ENCODE measurements at places on chromosomes 12 and 14.

GRCh38 chr14:76205708-76206107, 54.0 kb downstream of the GPATCH2L start:
- DNase-seq = no peak

GRCh38 chr14:105120056-105120455, 48.5 kb downstream of the JAG2 start:
- DNase-seq = no peak

DNA sequence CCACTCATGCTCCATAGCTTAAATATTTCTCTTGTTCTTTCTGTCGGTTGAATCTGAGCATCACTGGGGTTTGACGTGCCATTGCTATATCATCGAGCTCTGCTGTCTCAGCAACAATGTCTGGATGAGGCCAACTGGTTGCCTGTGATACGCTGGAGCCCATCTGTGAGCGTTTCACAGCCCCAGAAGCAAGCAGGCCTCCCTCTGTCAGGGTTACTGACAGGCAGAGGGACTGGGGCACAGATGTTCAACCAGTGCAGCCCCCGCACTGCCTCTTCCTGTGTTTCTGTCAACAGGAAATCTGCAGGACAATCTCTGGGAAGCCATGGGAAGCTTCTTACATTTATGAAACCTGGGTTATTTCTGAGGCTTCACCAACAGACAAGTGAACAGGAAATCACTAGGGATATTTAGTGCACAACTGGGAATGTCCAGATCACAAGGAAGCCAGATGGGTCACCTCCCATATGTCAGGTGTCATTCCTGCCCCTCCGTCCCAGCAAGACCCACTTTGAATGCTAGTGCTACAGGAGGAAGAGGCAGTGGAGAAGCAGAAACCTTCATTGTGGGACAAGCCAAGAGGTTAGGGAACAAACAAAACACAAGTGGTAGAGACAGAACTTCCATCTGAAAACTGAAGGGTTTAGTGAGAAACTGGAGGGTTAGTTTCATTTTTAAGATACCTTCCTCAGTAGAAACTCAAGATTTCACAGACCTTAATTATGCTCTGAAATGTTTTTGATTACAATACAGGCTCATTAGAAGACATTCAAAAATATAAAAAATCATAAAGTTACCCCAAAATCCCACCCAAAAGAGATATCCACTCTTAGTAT, 24.1 kb downstream of the DMAC2L start:
- no peak for DNase-seq

DNA sequence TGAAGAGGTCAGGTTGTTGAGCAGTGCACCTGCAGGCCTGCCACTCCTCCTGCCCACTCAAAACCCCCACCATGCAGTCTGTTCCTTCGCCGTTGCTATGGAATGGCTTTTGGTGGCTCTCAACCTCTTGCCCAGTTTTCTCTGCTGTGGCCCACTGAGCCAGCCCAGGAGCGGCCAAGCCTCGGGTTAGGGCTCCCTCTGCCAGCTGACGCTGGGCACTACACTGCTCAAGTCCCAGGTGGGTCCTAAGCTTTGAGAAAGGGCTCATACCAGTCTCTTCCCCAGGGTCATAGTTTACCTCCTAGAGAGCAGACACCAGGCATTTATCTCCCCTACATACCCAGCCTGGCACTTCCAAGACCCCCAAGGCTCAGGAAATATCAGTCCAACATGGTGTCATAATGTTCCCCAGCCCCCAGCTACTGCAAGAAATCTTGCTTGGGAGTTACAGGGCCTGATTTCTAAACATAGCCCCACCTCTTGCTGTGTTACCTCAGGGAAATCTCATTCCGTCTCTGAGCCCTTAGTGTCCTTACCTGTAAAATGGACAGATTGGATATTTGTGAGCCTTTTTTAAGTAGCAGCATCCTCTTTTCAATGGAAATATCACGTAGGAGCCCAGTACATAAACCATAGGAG, 59.4 kb downstream of the TSPAN11 start:
- peak; percentile 57 for DNase-seq

DNA sequence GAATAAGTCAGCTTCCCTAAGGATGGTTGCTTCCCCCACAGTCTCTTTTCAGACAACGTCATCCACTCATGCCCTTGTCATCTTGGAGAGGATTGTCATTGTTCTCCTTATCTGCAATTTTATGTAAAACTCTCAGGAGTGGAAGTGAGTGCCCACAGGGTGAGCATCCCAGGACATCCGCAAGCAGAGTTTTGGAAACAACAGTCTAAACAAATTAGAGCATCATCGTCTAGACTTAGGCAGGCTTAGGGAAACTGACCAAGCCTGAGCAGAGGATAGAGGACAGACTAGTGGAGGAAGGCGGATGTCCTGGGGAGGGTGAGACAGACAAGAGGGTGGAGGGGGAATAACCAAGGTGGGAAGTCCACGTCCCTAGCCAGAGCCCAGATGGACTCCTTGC, 63.7 kb upstream of the BDKRB2 start:
- no peak for DNase-seq

GRCh38 chr14:33062476-33062875, 123.8 kb downstream of the NPAS3 start:
- DNase-seq = no peak

- no peak for DNase-seq
These were observed 13.6 kb upstream of the CDCA4 start for GRCh38 chr14:105034315-105035039.

- no peak for DNase-seq
These were observed 152.7 kb downstream of the KCNK10 start for GRCh38 chr14:88170333-88170732.

DNA sequence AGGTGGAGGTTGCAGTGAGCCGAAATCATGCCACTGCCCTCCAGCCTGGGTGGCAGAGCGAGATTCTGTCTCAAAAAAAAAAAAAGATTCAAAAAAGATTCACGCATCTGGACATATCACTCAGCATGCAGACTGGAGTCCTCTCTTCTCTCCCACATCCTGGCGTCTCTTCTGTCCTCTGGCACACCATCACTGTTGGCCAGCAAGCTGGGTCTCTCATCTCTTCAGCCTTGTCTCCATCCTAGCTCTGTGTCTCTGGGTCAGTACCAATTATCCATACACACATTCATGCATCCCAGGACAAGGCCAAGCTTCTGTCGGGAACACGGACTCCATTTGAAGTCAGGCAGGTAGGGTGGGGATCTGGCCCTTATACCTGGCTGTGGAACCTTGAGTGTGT, 105.5 kb upstream of the MAP1LC3B2 start:
- DNase-seq = no peak

DNA sequence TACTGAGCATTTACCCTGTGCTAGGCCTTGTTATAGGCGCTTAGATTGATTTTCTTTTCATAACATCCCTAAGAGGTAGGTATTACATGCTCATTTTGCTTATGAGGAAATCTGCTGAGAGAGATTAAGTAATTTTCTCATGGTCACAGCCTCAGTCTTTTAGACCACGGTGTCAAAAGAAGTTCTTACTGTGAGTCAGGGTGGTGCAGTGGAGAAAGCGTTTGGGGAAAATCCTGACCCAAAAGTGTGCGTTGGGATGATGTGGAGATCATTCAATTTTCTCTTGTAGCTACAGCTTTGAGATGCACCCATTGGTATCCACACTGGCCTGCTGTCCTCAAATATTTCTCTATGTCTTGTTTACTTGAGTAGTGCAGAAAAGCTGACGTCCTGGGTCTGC, 8.2 kb downstream of the ANG start:
- DNase-seq = no peak

DNA sequence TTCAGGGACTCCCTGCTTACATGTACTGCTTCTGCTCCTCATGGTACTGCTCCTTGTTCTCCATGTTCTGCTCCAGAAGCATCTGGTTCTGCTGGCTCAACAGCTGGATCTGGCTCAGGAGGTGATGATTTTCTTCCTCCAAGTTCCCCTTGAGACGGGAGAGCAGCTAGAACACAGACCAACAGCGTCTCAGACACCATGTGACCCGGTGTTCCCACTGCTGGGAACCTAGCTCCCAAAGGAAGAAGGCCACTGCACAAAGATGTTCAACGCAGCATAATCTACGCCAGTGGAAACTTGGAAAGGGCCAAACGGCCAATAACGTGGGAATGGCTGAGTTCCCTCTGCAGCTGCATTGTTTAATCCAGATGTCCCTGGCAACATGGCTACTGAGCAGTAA, 49.6 kb upstream of the GPR68 start:
- DNase-seq = no peak

- DNase-seq = no peak
These were observed 370.2 kb upstream of the CCDC196 start for GRCh38 chr14:66115740-66116502.

DNA sequence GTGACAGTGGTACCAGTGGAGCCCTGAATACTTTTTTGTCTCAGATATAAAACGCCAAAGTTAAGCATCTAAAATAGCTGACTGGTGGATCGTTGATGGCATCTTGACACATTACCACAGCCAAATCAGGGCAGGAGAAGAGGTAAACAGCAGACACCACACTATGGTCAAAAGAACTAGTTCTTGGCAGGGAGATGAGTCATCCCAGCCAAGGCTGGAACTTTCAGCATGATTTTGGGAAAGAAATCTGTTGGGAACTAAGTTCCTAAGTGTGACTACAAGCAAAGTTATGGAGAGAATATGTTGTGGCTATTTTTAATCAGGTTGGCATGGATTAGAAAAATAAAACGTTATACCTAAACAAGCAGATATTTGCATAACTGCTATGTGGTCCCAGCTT, 36.9 kb downstream of the LGR5 start:
- DNase-seq = no peak

DNA sequence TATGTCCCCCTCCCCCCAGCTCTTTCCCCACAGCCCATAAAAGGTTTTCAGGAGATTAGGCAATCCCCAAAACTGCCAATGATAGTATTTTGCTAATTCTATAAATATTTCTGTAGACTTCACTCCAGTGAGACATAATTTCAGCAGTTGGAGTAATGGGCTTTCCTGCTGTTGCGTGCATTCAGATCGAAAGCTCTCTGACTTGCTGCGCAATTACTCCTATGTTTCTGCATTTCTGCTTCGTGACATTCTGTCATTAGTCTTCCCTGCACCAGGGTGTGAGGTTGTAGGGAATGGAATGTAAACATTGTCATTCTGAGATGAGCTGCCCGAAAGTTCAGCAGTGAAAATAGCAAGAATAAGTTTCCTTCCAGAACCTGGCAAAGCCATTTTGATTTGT, 58.2 kb downstream of the SAMD4A start:
- no peak for DNase-seq

DNA sequence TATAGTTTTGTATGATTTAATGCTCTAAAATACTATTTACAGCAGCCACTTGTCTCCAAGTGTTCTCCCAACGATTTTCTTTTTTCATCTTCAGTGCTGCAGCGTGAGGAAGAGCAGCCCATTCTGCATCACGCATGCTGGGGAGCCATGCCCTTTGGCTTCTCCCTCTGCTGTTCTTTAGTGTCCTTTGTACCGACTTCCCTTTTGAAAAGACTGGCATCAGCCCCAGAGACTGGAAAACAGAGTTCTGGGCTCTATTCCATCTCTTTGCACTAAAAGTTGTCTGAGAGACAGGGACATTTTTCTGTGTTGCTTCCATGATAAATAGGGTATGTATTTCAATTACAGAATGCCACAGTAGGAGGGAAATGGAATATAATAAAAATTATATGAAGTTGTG, 105.1 kb downstream of the RERG start:
- no peak for DNase-seq

- DNase-seq = no peak
These were observed 4.5 kb upstream of the MIA2 start for GRCh38 chr14:39229222-39229543.

DNA sequence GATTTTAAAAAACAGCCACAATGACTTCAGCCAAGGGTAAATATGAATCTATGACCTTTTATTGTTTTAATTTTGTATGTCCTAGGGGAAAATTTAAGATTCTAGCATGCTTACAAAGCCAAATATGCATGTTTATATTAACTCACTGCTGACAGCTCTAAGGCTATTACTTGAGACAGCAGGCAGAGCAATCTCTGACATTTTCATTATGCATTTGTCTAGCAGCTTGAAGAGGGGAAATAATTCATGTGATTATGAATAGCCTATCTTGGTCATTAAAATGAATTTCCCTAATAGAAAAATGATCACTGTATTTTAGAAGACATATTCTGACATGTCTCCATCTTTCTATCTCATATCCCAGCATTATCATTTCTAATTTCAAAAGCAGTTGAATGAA, 46.6 kb upstream of the HELB start:
- DNase-seq = no peak

- DNase-seq = no peak
These were observed 38.4 kb upstream of the BCL2L14 start for GRCh38 chr12:12032260-12032791.

DNA sequence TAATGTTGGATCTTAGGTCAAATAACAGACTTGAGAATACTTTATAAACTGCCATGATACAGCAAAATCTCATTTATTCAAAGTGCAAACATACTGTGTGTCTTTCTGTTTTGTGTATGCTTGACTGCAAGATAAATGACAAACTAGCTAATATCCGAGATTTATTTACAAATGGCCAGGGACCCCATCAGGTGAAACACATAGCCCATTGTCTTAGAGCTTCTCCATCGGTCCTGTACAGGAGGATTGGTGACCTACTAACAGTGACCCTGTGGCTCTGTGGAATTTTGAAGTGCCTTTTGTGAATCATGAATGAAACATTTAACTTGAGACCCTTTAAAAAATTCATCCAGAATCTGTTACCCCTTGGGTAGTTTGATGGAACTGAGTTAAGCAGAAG, 27.1 kb downstream of the SLC25A29 start:
- no peak for DNase-seq

GRCh38 chr12:83573671-83574070, 887.0 kb downstream of the TMTC2 start:
- DNase-seq = no peak

DNA sequence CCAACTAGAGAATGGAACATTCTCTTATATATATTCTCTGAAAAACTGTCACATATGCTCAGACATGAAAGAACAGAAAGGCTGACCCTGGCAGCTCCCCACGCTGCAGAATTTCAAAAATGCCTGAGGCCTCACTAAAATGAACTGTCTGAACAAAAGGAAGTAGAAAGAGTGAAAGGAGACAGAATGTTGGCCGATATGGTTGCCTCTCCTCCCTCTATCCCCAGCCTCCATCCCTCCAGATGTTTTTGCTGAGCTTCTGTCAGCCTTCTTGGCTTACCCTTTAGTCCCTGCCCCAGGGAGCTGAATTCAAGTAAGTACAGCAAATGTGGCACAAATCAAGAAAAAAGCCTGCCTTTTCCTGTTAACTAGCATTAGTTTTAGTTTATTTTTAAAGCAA, 6.9 kb downstream of the SMCO2 start:
- DNase-seq = no peak

GRCh38 chr12:4643747-4644146, 5.1 kb downstream of the AKAP3 start:
- DNase-seq = no peak

Data from amygdala (tissue), 56 donors.